ENCODE measurements at places on chromosomes 1 and 21.

DNA sequence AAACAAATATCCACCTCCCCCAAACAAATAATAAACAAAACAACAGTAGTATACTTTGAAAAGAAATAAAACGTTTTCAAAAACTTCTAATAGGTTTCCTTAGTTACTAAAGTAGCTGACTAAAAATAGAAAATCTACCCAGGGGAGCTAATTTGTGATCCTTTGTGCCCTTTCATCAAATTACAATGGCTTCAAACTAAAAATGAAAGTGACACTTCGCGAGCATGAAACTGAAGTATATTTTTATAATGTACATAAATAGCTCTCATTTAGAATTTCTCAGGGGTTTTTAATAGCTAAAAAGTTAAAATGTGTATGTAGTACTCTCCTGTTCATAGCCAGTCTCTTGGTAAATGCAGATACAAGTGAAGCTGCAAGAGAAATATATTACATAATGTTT lies 78.4 kb downstream of the BRINP3 start:
- no peak for DNase-seq

DNA sequence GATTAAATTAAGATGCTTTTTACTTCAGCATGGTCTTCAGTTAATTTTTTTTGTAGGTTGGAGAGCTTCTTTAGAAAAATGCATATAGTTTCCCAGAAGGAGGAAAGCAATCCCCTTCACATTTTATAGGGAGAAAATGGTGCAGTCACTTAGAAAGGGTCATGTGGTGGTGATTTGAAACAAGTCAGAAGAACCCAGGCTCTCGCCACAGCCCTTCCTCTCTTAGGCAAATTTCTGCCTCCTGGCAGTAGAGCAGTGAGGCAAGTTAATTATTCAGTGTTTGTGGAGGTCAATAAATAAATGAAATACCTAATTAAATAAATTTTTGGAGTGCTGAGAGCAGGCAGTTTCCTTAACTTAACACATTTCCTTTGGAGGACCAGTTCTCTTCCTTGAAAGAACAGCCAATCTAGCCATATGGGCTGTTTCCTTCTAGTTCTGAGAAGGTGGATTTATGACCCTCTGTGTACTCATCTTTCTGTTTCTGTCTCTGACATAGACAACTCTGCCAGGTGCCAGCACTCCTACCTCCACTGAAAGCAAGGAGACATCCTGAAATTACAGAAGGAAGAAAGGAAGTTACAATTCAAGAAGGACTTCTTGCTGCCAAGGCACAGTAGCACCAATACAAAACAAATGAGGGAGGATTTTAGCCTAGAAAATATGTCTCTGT lies 19.0 kb upstream of the POGZ start:
- DNase-seq: no peak

- no peak for DNase-seq
These were observed 26.1 kb upstream of the SLAMF6 start for GRCh38 chr1:160548960-160549664.

DNA sequence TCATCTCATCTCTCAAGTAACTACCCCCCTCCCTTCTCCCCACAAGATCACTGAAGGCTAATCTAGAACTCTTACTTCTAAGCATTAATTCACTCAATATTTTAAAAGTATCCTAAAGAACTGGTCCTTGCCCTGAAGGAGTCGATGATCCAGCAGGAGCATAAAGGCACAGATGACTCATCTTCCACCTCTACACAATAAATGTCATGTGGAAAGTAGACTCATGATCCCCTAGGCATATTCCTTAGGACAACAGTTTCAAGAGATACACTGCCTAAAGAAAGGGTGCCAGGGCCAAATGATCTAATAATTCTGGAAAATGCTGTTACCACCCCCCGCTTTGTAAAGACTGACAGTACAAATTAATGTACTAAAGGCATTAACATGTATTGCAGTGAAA lies 85.8 kb upstream of the DIRAS3 start:
- DNase-seq: no peak

- no peak for DNase-seq
These were observed 7.7 kb upstream of the LAMB3 start for GRCh38 chr1:209659909-209660308.

DNA sequence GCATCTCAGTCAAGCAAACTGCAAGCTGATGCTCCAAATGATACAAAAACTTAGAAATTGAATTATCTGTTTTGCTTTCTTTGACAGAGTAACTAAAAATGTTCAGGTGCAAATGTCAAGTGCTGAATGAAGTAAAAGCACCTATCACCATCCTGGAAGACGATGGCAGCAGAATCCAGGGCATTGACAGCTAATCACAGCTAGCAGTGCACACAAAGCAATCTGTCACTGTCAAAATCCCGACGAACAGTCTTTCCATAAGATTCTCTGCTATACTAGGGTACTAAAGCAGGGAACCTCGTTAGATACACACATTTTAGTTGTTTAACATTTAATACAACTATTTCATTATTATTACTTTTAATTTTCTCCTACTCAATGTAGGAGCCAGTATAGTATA lies 233.3 kb downstream of the BRINP3 start:
- DNase-seq: no peak

- DNase-seq: no peak
These were observed 39.5 kb upstream of the CASZ1 start for GRCh38 chr1:10835822-10836421.

DNA sequence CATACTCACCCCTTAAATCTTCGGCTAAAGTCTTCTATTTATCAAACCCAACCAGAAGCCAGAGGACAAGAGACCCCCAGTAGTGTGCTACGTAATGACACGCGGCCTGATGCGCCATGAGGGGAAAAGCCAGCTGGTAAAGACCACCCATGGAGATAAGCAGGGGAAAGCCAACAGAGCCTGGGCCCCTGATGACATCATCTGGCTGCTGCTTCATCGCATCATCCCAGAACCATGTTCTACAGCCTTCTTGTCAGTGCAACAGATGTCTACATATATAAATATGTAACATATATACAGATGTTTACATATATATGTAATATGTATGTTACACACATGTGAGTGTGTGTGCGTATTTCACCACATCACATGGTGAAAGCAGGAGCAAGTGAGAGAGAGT lies 81.7 kb upstream of the VANGL1 start:
- DNase-seq: no peak

- DNase-seq: no peak
These were observed 6.2 kb downstream of the C1orf198 start for GRCh38 chr1:230861970-230862595.

DNA sequence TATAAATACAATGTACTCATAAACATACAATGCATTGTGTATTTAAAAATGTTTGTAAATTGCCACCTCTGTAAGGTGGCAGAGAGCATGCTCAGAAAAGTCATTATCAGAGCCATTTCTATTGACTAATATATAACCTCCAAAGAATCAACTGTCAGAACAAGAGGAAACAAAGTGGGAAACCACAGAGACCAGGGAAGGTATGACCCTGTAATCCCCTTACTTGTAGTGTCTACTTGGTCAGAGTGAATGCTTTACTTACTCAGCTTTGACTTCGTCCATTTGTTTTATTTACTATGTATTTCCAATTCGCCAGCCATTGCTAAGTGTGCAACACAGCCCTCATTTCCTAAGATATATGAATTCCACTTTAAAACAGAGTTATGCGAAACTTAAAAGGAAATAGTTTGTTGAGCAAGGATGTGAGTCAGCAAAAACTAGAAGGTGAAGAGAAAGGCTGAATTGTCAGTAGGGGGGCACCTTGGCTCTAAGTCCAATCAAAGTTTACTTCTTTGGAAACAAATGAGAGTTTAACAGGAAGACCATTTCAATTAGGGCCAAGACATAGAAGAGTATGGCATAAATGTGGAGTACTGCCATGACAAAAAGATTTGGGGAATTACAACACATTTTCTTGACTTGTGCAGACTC lies 671.7 kb upstream of the PTBP2 start:
- no peak for DNase-seq

- DNase-seq: no peak
These were observed 104.6 kb upstream of the RUNX1 start for GRCh38 chr21:35153671-35154070.

GRCh38 chr21:42298657-42299056 lies 16.6 kb downstream of the TFF3 start:
- no peak for DNase-seq

DNA sequence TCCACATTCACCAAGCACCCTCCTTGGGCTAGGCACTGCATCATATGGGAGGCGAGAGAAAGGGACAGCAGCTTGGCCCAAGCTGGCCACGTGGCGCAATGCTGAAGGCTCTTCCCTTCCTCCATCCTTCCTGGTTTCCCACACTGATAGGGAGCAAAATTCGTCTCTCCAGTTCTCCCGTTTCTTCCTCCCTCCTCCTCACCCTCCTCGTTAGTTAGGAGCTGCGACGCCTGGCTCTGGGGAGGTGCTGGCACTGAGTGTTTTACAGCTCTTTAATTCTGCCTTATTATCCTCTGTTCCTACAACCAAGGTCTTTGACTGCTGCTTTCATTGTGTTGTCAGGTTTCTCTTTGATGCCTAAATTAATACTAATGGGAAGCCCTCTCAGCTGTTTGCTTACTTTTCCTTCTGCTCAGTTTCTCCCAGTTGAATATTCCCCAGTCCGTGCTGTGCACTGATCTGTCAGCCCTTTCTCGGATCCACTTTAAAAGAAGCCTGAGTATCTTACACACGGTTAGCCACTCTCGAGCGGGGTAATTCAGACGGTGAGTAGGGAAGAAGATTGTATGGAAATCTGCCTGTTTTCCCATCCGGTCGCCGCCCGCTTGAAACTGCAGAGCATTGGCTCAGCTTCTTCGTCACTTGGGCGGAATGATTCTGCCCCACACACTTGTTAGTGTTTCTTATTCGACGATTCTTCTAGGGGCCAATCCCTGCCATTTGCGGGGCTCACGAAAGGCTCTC lies 56.2 kb upstream of the SMYD2 start:
- DNase-seq: no peak

DNA sequence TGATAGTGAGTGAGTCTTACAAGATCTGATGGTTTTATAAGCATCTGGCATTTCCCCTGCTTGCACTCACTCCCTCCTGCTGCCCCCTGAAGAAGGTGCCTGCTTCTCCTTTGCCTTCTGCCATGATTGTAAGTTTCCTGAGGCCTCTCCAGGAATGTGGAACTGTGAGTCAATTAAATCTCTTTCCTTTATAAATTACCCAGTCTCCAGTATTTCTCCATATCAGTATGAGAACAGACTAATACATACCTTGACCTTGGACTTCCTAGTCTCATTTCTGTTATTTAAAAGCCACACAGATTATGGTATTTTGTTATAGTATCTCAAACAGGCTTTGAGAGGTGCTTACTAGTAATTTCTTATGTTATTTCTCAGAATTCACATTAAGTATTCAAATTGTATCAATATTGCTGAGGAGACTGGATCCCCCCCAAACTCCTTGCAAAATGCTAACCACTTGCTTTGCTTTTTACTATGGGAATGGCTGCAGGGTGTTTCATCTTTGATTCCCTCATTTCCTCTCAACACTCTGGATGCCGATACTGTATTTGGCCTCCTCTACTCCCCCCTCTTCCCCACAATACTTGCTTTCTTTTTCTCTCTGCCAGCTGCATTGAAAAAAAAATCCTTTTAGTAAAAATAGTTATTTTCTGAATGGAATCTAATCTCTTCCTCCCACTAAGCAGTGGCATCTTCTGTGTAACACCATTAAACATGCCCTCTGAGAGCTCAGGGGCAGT lies 96.9 kb upstream of the WLS start:
- DNase-seq: no peak

DNA sequence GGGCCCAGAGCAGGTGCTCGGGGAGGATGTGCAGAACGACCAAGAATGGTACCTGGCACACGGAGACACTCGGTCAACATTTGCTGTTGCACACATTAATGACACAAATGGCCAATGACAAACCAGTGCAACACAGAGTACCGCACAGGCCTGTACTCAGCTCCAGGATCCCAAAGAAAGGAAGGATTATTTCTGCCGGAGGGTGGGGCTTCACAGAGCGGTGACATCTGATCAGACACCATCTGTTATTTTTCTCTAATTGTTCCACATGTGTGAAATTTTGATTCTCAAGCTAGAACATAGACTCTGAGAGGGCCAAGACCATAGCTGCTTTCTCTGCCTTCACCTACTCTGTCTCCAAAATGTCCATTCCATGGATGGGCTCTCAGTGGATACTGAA lies 100.4 kb downstream of the MRPL37 start:
- no peak for DNase-seq

DNA sequence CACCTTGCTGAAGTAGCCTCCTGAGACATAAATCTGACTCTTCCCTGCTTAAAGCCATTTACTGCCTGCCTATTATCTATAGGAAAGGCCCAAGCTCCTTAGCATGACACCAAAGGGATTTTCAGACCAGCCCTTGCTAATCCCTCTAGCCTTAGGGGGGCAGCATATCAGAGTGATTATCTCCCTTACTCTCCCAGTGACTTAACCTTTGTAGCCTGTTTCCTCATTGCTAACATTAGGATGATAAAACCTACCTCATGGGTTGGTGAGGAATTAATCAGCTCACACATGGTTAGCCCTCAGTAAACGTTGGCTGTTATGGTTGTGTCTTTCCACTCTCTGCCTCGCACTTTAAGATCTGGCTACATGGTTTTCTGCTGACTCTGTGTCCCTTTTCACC lies 70.1 kb downstream of the ROR1 start:
- no peak for DNase-seq

DNA sequence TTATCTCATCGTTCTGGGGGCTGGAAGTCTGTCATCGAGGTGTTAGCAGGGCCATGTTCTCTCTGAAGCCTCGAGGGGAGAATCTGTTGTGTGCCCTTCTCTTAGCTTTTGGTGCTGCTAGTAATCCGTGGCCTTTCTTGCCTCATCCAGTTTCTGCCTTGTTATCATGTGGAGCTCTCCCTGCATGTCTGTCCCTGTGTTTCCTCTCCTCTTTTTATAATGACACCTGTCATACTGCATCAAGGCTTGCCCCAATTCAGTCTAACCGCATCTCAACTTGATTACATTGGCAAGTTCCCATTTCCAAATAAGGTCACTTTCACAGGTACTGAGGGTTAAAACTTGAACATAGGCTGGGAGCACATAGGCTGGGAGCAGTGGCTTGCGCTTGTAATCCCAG lies 82.6 kb upstream of the CNIH3 start:
- DNase-seq: no peak

DNA sequence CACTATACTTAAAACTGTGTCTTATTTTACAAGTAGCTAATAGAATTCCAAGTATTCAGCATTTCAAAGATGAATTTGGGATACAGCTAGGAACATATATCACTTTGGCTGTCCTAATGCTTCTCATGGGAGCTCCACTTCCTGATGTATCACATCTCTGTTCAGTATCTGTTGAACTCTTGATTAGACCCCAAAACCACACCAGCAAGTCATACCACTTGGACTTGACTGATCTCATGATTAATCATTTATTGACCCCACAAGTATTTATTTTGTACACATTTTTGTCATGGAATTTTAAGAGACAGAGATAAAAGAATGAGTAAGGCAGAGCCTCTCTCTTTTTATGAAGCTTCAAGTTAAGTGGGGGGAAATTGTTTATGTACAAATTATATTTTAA lies 30.0 kb downstream of the TMPRSS15 start:
- no peak for DNase-seq

- DNase-seq: no peak
These were observed 122.1 kb downstream of the EDEM3 start for GRCh38 chr1:184632415-184633175.

- DNase-seq: no peak
These were observed 26.5 kb downstream of the BCL9 start for GRCh38 chr1:147567594-147568381.

- no peak for DNase-seq
These were observed 40.5 kb downstream of the DDR2 start for GRCh38 chr1:162672622-162673260.

- DNase-seq: no peak
These were observed 16.8 kb upstream of the RIPK4 start for GRCh38 chr21:41783476-41784180.
